Stimulated activated CD4-positive, alpha-beta T cell treated with anti-CD3 and anti-CD28 coated beads, Interleukin-1b, Interleukin-23, amount 100 ng/mL, for 1 hour (primary cell): ENCODE measurements at places on chromosomes 12 and 14.

DNA sequence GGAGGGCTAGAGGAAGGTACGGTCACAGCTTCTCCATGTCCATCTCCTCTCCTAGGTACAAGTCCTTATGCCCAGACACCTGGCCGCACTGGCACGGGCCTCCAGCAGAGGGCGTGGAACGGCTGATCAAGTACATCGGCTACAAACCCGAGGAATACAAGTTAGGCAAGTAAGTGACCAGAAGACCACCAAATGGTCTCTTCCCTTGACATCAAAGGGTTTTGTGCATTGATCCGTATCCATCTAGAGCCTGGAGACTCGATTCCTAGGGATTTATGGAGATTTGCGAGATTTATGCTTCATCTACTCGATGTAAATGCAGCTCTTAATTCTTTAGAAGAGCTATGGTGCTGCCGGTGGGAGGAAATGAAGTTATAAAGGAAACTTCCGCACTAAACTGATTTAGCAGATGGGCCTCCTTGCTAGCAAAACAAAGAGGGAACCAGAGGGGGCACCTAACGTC is 44.2 kb downstream of the KCTD10 start:
- peak; percentile 36 for DNase-seq

DNA sequence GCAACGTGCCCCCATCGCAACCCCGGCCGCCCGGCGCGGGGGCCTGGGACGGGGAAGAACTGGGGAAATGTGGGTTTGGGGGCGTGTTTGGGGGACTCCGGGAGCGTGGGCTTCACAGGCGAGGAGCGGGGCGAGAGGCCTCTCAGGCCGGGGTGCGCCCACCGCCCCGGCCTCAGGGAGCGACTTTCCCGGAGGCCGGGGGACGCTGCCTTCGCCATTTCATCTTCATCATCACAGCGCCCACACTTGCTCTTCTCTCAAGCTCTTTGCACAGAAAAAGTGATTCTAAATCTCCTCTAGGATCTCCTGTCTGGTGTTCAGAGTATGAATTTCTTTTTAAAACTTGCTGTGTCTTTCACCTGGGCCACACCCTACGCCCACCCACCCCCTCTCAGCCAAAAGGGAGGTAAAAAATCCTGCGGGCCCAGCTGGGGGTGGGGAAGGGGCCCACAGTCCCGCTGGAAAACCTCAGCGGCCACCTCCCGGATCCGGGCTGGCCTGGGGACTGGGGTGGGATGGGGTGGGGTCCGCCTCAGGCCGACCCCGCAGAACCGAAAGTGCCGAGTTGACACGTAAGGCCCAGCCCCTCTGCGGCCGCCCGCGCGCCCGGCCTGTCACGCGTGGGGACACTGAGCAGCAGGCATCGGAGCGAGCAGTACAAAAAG is 7.4 kb downstream of the CDKN1B start:
- DNase-seq = no peak

- DNase-seq = no peak
Measured at GRCh38 chr14:68741477-68741791, 51.4 kb downstream of the ZFP36L1 start.

DNA sequence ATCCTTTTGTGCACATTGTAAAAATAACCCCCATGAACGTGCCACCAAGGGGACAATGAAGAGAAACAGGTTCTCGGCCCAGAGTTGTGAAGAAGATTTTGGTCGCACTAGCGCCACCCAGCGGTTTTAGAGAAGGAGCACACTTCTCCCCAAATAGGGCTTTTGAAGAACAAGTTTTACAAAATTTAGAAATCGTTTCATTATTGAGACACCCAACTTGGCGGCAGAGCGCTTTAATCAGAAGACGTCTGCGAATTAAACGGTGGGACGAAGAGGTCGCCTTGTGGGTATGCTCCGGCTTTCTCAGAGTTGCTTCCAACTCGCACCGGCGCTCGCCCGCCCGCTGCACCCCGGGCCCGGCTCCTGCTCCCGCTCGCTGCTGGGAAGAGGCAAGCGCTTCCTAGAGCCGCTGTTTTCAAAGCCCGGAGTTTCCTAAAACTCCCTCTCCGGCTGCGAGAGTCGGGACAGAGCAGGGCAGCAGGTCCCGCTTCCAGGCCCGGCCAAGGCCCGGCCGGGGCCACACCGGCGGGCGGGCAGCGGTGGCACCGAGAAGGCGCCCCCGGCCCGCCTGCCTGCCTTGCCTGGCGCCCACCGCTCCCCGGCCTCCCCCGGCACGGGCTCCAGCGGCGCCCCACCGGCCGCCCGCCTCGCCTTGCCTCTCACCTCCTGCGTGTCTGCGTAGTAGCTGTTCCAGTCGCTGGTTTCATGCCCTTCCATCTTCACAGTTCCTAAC is 645 bp downstream of the FOXA1 start:
- DNase-seq = no peak

GRCh38 chr12:8549381-8549780 is 8.7 kb upstream of the CLEC4E start:
- no peak for DNase-seq

GRCh38 chr12:103986829-103987228 is 21.2 kb downstream of the TDG start:
- no peak for DNase-seq

- DNase-seq = no peak
Measured at GRCh38 chr12:105506678-105507310, 176.3 kb downstream of the C12orf75 start.

- no peak for DNase-seq
Measured at GRCh38 chr12:94513527-94513926, 53.9 kb upstream of the CEP83 start.

DNA sequence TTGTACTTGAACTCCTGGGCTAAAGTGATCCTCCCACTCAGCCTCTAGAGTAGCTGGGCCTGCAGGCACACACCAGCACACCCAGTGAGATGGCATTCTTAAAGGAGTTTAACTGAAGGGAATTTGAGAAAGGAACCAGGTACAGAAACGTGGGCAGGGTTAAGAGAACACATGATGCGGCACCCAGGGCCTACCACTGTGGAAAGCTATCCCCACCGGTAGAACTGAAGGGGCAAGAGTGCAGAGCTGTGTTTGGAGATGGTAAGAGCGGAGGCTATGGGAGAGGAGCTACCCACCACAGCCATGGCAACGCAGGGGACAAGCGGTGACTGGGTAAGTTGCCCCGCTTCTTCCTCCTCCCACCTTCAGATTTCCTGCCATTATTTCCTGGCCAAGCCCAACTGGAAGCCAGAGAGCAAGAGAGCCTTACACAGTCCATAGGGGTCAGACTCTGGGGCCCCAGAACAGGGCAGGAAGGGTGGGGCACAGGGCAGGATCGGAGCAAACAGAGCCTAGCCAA is 46.5 kb downstream of the SOCS2 start:
- DNase-seq = no peak

DNA sequence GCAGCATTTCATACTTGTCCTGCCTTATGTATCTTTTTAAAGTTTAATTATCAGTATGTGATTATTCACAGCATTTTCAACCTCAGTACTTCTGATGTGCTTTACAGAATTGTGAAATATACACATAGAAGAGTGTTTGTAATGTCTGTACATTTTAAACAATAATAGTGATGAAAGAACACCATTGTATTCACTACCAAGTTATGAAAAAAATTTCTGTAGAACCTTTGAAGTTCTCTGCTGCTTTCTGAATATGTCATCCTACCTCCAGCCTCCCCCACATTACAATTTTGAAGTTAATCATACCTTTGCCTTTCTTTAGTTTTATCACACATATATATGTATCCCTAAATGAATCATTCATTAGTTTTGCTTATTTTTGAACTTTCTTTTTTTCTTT is 24.8 kb downstream of the FRMD6 start:
- no peak for DNase-seq
